Left renal cortex interstitium (tissue), 4 donors: ENCODE measurements at places on chromosomes 12 and 14. TPM values are rescaled to one million over a fixed set of nuclear protein-coding genes. Genes with fewer than 3 reads are reported as not detected.

Gene IRF9
- polyA plus RNA-seq = 58.4 TPM

Gene TESPA1
- 0.49 TPM for polyA plus RNA-seq

Gene KIF5A
- 0.59 TPM for polyA plus RNA-seq

Gene LRCOL1
- polyA plus RNA-seq = 3.3 TPM

DNA sequence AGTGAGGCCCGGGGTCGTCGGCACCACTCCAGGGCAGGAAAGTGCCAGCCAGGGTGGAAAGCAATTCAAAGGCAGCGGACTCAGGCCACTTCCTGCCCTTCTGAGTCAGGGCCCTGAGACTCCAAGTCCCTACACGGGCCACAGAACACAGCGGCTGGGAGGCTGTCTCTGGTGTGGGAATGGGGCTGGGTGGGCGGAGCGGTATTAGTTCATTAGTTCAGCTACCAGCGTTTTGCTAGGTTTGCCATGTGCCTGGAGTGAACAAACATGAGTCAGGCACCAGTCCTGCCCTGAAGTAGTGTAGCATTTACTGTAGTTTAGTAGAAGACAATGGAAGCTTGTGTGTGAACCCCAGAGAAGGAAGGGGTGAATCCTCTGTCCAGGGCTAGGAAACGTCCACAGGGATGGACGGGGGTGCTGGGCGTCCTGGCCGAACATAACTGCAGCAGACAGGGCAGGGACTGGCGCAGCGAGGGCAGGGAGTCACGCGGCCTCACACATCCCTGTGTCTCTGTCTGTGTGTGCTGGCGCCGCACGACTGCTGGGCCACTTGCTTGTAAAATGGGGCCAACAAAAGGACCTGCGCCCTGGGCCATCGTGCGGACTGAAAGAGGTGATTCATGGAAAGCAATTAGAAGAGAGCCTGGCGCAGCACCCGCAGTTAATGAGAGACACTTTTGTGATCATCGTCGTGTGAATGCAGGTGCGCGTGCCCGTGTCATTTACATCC is 186.4 kb upstream of the PRMT8 start:
- no peak for DNase-seq

- DNase-seq = no peak
Measured at GRCh38 chr12:83388551-83388950, 701.8 kb downstream of the TMTC2 start.

DNA sequence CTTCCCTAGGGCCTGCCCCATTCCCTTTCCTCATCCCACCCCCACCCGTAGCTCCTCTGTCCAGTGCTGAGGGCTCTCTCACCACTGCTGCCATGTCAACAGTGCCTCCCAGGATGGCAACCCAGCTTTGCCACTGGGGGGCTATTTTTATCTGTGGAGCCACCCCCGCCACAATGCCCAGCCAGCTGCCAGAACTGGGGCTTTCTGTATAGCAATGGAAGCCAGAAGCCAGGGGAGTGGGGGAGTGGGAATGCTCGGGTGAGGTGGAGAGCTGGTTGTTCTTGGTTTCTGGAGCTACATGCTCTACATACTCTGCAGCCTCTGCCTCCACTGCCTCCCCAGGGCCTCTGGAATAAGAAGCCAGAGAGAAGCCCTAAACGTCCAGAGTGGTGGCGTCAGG is 8.9 kb downstream of the PDE1B start:
- DNase-seq = no peak

DNA sequence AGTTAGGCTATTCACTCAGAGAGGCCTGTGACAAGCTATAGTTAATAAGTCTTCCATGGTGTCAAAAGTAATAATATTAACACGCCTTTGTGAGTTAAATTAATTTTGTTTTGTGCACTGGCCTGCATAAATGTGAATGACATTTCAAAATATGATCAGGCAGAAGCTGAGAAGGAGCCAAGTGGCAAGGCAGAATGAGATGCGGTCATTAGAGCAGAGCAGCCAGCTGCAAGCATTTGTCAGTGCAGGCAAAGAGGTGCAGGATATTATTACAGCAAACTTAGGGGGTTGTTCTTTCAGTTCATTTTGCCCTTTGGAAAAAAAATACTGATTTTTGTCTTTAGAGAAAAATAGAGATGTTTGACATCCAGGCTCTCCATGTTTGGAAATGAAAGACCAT is 364.5 kb downstream of the PAWR start:
- no peak for DNase-seq
